ENCODE measurements at places on chromosomes 13 and 19. TPM values are rescaled to one million over a fixed set of nuclear protein-coding genes. Genes with fewer than 3 reads are reported as not detected.

Gene RDH8
- not detected for total RNA-seq

Gene CGB1
- not detected for total RNA-seq

Gene SIX5
- 37.2 TPM for total RNA-seq

Gene NUDT15
- 5.8 TPM for total RNA-seq

Gene RETN
- 1.3 TPM for total RNA-seq

Gene C19orf85
- total RNA-seq: not detected

Gene PLPPR3
- total RNA-seq: not detected

Gene ZNF441
- 6.0 TPM for total RNA-seq

Gene B3GNT3
- total RNA-seq: 0.83 TPM

Gene TLE5
- 947 TPM for total RNA-seq

Gene NPAS1
- not detected for total RNA-seq

Gene THSD8
- 0.65 TPM for total RNA-seq

Gene CCDC70
- not detected for total RNA-seq

Gene NR2C2AP
- total RNA-seq: 16.4 TPM

Gene ZNF728
- total RNA-seq: 3.3 TPM

Gene KLC3
- not detected for total RNA-seq

Gene CEACAM18
- not detected for total RNA-seq

Gene ZFP82
- 5.8 TPM for total RNA-seq

Gene CCDC169
- 0.83 TPM for total RNA-seq

Gene ZNF8
- 12.3 TPM for total RNA-seq

Gene CABP5
- total RNA-seq: not detected

Gene SMAD9
- total RNA-seq: 108 TPM

Gene ICAM3
- 3.8 TPM for total RNA-seq

Gene NLRP11
- not detected for total RNA-seq

Gene ZNF610
- total RNA-seq: 2.9 TPM

Gene CARD8
- total RNA-seq: 20.2 TPM

Gene IZUMO4
- total RNA-seq: 2.5 TPM

Gene ZNF304
- 8.8 TPM for total RNA-seq

Gene ATP4A
- not detected for total RNA-seq
